ENCODE measurements at places on chromosomes 3 and 15.
A peak's percentile ranks its signal among the peaks of the same experiment; 100 is the strongest.

GRCh38 chr15:84598250-84598649 is 2.6 kb upstream of the ZSCAN2 start:
- peaks cover 19% of the 10 kb centered on the region for H3K4me1 ChIP-seq
- peak overlapping the region; percentile 53 for H3K27ac ChIP-seq
- H3K36me3 ChIP-seq = no peaks in the 10 kb centered on the region

- no peak overlapping the region for H3K4me3 ChIP-seq
- no peaks in the 10 kb centered on the region for H3K36me3 ChIP-seq
- no peaks in the 10 kb centered on the region for H3K27me3 ChIP-seq
- no peak for DNase-seq
- no peak overlapping the region for H3K27ac ChIP-seq
Measured at GRCh38 chr3:124373524-124373923, 356.7 kb upstream of the UMPS start.

DNA sequence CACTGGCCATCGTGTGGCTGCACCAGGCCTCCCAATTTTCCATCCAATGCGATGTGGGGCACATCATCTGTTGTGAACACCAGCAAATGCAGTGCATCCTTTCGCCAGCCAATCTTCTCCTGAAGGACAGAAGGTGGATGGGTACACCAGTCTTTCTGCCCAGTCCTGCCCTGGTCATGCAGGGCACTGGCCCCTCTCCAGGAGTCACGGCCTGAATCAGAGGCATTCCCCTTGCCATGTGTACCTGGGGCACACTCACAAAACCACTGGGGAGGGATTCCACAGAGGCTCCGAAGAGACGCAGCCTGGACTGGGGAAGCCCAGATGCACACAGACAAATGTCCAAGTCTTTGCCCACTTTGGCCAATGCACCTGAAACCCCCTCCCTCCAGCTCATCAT is 65.8 kb downstream of the ITGB5 start:
- no peak overlapping the region for H3K4me3 ChIP-seq
- H3K36me3 ChIP-seq = peaks cover 20% of the 10 kb centered on the region
- peaks cover 6% of the 10 kb centered on the region for H3K4me1 ChIP-seq
- H3K27ac ChIP-seq = no peak overlapping the region
- no peak for DNase-seq
- no peaks in the 10 kb centered on the region for H3K27me3 ChIP-seq

DNA sequence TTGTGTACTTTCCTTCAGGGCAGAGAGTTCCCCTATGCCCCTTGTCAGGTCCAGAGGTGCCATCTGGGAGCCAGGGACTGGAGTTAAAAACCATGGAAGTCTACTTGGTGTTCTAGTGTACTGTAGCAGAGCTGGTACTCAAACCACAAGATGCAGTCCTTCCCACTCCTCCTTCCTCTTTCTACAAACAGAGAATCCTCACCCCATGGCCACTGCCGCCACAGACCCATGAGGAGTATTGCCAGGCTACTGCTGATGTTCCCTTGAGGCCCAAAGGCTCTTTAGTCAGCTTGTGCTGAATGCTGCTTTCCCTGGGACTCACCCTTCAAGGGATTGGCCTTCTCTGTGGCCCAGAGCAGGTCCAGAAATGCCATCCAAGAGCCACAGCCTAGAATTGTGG is 229.2 kb upstream of the ZPLD1 start:
- no peak overlapping the region for H3K27ac ChIP-seq
- no peak overlapping the region for H3K4me3 ChIP-seq
- no peaks in the 10 kb centered on the region for H3K36me3 ChIP-seq
- no peaks in the 10 kb centered on the region for H3K27me3 ChIP-seq
- no peak for DNase-seq

- no peaks in the 10 kb centered on the region for H3K36me3 ChIP-seq
- no peak overlapping the region for H3K4me3 ChIP-seq
- no peaks in the 10 kb centered on the region for H3K4me1 ChIP-seq
- no peak for DNase-seq
- no peaks in the 10 kb centered on the region for H3K27me3 ChIP-seq
Measured at GRCh38 chr15:31806106-31806505, 224.2 kb upstream of the CHRNA7 start.

GRCh38 chr15:94125156-94125555 is 106.2 kb upstream of the MCTP2 start:
- H3K4me1 ChIP-seq = peaks cover 22% of the 10 kb centered on the region
- DNase-seq = no peak
- no peaks in the 10 kb centered on the region for H3K36me3 ChIP-seq
- no peaks in the 10 kb centered on the region for H3K27me3 ChIP-seq
- no peak overlapping the region for H3K27ac ChIP-seq
- no peak overlapping the region for H3K4me3 ChIP-seq

- no peaks in the 10 kb centered on the region for H3K36me3 ChIP-seq
- no peak overlapping the region for H3K27ac ChIP-seq
- H3K4me1 ChIP-seq = peaks cover 40% of the 10 kb centered on the region
- no peak overlapping the region for H3K4me3 ChIP-seq
Measured at GRCh38 chr15:66878761-66879160, 176.7 kb downstream of the SMAD6 start.

DNA sequence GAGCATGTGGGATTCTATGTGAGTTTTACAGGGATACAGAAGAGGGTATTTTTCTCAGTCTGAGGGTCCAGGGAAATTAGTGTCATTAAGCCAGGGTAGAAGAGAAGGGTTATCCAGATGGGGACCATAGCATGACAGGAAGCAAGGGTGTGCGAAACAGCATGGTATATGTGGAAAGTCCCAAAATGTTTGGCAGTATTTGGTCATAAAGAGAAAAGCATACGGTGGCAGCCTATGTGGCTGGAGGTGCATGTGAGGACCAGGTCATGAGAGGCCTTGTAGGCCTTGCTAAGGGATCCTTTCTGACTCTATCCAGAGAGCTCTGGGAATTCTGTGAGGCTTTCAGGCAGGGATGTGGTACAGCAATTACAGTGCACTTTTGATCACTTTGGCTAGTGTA is 411.4 kb downstream of the AGBL1 start:
- H3K4me1 ChIP-seq = no peaks in the 10 kb centered on the region
- no peak overlapping the region for H3K4me3 ChIP-seq
- H3K27ac ChIP-seq = no peak overlapping the region
- H3K27me3 ChIP-seq = no peaks in the 10 kb centered on the region
- H3K36me3 ChIP-seq = no peaks in the 10 kb centered on the region

DNA sequence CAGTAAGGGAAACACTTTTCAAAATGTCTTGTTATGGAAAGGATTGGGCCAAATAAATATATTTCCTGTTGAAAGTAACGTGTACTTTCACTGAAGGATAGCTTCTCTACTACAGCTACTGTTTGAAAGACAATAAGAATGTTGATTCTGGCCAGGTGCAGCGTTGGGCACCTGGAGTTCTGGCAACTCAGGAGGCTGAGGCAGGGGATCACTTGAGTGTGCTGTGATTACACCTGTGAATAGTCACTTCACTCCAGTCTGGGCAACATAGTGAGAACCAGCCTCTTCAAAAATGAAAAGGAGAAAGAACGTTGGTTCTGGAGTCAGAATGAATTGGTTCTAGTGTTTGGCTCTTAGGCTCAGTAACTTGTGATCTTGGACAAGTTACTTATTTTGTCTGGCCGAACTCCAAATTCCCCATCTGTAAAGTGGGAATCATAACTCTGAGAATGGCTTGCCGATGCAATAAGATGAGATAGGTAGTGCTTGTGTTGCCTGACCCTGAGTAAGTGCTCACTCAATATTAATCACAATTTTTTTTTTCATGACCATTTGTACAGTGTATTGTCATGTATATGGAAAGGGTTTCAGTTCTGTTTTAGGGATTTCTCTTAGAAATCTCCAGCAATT is 310.8 kb downstream of the PTPRG start:
- H3K4me3 ChIP-seq = no peak overlapping the region
- DNase-seq = no peak
- H3K27ac ChIP-seq = no peak overlapping the region
- H3K27me3 ChIP-seq = no peaks in the 10 kb centered on the region

- H3K4me1 ChIP-seq = peaks cover 68% of the 10 kb centered on the region
- no peaks in the 10 kb centered on the region for H3K36me3 ChIP-seq
- H3K27ac ChIP-seq = no peak overlapping the region
Measured at GRCh38 chr3:53158765-53159155, 2.2 kb upstream of the PRKCD start.

- H3K27ac ChIP-seq = peak overlapping the region; percentile 99
- no peak for DNase-seq
- H3K4me1 ChIP-seq = peaks cover 30% of the 10 kb centered on the region
- peak overlapping the region; percentile 99 for H3K4me3 ChIP-seq
- H3K27me3 ChIP-seq = no peaks in the 10 kb centered on the region
- no peaks in the 10 kb centered on the region for H3K36me3 ChIP-seq
Measured at GRCh38 chr15:65790694-65791334, 1.3 kb downstream of the DENND4A start.
